ENCODE measurements at places on chromosomes 7 and 10.

DNA sequence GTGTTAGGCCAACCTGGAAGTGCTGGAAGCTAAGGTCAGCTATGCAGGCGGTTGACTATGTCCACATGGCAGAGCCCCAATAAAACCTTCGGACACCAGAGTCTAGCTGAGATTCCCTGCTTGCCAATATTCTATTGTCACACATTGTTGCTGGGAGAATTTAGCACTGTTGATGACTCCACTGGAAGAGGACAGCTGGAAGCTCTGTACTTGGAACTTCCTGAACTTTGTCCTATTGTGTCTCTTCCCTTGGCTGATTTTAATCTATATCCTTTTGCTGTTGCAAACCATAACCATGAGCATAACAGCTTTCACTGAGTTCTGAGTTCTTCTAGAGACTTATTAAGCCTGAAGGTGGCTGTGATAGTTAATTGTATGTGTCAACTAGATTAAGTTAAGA lies 12.0 kb downstream of the XRCC2 start:
- DNase-seq, result no peak

DNA sequence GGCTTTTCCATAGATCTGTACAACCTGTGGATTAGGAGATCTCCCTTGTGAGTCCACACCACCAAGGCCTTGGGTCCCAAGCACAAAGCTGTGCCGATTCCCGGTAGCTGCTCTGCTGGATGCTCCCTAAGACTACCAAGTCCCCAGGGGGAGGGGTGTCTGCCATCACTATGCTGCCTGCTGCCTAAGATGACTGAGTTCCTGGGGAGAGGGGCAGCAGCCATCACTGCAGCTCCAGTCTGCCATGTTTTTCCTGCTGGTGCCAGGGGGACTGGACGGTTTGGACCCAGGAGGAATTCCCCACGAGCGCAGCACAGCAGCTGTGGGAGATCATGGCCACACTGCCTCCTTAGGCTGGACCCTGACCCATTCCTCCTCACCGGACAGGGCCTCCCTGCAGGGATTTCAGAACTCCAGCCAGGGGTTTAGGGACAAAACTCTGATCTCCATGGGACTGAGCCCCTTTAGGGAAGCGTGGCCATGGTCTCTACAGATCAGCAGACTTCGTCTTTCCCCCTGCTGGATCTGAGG lies 1049.8 kb downstream of the SORCS1 start:
- no peak for DNase-seq

DNA sequence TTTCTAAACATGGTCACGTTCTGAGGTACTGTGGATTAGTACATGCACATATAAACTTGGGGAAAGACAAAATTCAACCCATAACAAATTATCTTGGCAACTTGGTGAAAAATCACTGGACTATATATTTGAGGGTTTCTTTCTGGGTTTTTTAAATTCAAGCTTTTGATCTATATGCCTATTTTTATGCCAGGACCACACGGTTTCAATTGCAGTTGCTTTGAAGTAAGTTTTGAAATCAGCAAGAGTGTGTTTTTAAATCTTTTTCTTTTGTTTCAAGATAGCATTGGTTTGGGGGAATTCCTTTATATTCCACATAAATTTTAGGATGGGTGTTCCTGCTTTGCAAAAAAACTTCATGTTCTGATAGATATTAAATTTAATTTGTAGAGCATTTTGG lies 406.4 kb upstream of the VWC2 start:
- DNase-seq, result no peak

DNA sequence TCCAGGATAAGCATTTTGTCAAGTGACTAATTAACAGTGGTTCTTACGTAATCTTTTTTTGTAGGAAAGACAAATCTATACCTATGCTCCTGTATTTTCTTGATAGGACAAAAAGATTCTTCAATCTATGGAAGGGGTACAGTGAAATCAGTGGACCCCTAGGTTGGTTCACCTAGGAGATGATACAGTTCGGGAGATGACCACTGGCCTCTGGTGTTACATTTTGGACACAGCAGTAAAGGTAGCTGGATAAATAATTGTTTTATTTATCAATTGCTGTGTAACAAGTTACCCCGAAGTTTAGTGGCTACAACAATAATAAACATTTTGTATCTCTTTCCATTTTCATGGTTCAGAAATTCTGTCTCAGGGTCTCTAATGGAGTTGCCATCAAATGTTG lies 288.2 kb upstream of the MAGI2 start:
- no peak for DNase-seq

DNA sequence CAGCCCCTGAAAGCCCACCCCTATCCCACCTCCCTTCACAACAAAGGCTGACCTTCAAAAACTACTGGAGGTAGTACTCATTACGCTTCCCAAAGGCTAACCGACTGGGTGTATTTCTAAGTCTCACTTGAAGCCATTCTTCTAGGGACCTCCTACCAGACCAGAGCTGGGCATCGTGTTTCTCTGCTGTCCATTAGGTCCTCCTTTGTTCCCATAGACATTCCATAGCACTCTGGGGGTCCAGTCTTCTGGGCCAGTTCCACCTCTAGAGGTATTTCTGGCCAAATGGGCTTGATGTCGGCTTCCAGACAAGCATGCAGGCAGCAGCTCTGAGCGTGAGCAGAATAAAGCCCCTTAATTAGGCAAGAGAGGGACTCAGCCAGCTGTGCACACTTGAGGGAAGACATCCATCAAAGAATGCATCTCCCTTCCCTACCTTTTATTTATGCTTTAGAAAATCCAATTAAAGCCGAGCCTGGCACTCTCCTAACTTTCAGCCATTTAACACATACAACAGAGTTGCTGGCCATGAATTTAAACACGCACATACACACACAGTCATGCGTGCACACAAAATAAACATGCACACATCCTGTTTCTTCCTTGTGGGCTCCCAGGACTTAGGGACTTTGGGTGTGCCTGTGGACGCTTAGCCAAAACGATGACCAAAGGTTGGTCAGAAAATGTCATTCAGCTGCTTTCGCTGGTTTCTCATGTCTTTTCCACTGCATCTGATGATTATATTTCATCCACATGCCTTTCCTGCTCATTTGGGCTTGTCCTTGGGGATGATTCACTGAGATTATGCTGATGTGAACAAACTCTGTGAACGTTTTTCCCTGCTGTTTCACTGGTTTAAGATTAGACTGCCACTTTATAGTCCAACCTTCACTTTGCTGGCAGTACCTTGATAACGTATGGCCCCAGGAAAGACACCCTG lies 362.0 kb upstream of the NFE2L3 start:
- no peak for DNase-seq

- DNase-seq, result no peak
These were observed 5.6 kb upstream of the ZEB1 start for GRCh38 chr10:31313396-31313795.

DNA sequence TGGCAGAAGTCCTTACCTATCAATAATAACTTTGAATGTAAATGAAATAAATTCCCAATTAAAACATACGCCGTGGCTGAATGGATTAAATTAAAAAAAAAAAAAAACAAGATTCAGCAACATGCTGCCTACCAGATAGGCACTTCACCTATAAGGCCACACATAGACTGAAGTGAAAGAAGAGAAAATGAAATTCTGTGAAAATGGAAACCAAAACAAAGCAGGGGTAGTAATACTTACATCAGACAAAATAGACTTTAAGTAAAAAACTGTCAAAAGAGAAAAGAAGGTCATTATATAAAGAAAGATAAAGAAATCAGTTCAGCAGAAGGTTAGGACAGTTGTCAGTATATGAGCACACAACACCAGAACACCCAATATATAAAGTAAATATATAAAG lies 55.3 kb downstream of the TCAF1 start:
- DNase-seq, result no peak

Measured in stimulated activated CD8-positive, alpha-beta memory T cell treated with anti-CD3 and anti-CD28 coated beads, Interleukin-15, amount 100 ng/mL, for 4 hours (primary cell).